AG04450 (cell line): ENCODE measurements at places on chromosomes 3 and 15.

GRCh38 chr15:64092864-64093626 lies 593 bp downstream of the CIAO2A start:
- DNase-seq: no peak

DNA sequence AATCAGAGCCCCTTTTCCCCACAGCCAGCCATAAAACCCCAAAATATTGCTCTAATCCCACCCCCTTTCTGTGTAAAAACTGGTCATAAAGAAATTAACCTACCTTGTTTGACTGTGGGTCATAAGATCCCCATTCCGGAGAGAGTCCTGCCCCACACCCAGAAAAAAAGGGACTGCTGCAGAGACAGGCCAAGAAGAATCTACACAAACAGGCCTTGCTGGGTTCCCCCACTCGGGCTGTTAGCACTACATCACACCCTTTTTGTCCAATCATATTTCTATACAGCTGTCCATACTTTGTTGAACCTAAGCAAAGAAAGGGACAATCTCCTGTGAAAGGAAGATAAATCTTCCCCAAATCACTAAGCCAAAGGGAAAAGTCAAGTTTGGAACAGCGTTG lies 84.4 kb upstream of the MFGE8 start:
- DNase-seq: no peak

GRCh38 chr3:149501524-149501923 lies 27.0 kb downstream of the TM4SF4 start:
- peak; percentile 46 for DNase-seq

DNA sequence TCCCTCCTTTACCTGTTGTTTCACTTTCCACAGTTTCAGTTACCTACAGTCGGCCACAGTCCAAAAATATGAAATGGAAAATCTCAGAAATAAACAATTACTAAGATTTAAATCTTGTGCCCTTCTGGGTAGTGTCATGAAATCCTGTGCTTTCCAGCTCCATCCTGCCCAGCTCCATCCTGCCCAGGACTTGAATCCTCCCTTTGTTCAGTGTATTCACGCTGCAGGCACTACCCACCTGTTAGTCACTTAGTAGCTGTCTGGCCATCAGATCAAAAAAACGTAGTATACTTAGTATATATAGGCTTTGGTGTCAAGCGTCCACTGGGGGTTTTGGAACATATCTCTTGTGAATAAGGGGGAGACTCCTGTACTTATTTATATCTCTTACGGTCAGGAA lies 329.0 kb upstream of the SEMA6D start:
- no peak for DNase-seq

DNA sequence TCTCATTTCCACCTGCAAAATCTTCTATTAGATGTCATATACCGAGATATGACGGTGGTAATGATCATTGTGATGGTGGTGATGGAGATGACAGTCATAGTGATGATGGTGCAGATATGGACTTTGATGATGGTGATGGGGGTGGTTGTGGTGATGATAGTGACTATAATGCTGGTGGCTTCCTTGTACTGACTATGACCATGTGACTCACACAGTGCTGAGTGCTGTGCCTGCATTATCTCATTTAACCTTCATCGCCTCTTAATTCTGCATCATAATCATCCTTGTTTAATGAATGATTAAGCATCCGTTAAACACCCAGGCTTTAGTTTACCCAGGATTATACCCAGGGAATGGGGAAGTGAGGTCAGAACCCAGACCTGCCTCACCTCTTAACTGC lies 331.7 kb downstream of the FEZF2 start:
- DNase-seq: no peak

DNA sequence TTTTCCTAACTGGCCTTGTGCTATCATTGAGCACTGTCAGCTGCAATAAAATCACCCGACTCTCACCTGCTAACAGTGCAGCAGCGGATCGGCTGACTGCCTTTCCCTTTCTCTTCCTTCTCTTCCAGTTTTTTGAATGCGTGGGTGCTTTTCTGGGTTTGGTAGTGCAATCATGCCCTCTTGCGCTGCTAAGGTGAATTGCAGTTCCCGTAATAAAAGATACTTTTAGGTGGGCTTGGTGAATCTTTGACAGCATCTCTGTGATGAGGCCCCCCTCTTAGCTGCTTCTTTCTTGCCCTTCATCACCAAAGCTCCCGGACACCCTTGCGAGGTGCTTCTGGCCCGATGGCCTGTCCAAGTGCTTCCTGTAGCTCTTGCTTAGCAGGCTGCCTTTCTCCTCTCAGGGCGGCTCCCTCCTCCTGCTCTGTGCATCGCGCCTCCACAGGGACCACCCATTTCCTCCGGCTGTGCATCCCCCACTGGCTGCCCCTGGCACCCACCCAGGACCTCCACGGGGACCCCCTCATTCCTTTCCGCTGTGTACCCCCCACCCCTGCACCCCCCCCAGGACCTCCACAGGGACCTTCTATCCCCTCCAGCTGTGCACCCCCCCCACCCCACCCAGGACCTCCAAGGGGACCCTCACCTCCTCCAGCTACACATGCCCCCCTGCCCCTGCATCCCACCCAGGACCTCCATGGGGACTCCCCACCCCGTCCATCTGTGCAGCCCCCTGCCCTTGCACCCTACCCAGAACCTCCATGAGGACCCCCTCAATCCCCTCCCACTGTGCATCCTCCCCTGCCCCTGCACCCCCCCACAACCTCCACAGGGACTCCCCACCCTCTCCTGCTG lies 50.8 kb upstream of the RPL32 start:
- peak; percentile 32 for DNase-seq

GRCh38 chr3:188256758-188257157 lies 102.8 kb downstream of the LPP start:
- no peak for DNase-seq

DNA sequence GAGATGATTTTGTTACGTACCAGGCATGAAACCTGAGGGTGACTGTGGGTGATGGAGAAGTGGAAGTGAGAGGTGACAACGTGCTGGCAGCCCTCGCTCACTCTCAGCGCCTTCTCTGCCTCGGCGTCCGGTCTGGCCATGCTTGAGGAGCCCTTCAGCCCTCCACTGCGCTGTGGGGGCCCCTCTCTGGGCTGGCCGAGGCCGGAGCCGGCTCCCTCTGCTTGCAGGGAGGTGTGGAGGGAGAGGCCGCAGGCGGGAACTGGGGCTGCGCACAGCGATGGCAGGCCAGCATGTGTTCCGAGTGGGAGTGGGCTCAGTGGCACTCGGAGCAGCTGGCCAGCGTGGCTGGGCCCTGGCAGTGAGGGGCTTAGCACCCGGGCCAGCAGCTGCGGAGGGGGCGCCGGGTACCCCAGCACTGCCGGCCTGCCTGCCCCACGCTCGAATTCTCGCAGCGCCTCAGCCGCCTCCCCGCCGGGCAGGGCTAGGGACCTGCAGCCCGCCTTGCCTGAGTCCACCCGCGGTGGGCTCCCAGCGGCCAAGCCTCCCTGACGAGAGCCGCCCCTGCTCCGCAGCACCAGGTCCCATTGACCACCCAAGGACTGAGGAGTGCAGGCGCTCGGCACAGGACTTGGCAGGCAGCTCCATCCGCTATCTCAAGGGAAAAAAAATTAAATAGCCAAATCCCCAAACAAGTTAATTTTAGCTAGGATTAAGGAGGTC lies 29.7 kb upstream of the MYRIP start:
- DNase-seq: no peak

DNA sequence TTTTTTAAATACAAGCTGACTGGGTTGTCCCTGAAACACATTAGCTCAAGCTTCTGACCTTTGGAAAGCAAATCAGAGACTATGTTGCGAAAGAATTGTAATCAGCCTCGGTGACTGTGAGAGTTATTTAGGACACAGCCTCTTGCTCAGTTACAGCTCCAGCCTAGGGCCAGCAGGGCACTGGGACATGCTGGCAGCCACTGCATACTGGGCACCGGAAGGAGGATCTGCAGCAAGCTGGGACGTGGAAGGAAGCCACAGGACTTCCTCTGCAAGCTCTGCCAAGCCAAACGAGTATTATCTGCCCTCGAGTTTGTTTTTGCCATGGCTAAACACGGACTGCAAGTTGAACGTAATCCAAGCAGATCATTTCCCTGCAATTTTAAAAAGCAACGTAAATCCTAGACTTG lies 24.4 kb upstream of the COPG1 start:
- no peak for DNase-seq

DNA sequence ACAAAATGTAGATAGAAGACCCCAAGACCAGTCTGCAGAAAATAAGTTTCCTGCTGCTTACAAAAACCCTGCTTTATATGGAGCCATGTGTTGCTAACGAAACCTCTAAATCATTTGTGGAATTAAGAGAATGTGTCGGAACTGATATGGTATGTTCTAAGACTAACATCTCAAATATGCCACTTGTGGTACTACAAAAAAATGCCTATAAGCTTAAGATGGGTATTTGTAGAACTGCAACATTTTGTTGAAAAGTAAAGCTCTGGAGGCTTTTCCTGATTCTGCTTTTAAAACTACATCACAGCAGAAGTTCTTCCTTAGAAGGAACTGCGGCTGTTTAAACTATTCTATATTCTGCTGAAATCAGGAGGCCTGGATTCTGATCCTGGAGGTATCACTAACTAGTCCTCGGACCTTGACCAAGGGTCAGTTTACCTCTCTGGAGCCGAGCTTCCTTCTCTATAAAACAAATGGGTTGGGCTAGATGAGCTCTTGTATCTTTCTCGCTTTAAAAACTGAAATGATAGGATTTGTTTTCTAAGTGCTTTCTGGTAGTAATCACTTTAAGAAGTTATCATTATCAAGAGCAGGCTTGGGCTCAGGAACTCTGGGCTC lies 74.9 kb downstream of the RAD18 start:
- peak; percentile 66 for DNase-seq

DNA sequence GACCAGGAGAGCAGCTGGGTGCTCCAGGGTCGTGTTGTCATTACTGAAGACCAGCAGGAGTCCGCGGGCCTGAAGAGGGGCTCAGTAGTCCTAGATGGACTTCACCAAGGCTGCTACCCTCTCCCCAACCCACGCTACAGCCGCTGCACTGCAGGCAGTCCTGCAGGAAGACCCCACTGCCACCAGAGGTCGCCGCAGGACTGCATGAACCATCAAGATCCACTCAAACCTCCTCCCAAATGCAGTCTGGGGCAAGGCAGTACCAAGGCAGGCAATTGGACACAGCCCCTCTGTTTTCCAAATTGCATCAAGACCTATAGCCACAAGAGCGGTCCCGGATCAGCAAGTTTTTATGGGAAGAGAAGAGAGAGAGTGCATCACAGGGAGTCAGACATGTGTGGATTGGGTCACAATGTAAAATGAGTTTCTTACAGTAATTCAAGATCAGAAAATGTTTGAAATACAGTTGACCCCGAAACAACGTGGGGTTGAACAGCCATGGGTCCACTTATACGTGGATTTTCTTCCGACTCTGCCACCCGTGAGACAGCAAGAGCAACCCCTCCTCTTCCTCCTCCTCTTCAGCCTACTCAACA lies 46.7 kb downstream of the DZIP1L start:
- peak; percentile 68 for DNase-seq

DNA sequence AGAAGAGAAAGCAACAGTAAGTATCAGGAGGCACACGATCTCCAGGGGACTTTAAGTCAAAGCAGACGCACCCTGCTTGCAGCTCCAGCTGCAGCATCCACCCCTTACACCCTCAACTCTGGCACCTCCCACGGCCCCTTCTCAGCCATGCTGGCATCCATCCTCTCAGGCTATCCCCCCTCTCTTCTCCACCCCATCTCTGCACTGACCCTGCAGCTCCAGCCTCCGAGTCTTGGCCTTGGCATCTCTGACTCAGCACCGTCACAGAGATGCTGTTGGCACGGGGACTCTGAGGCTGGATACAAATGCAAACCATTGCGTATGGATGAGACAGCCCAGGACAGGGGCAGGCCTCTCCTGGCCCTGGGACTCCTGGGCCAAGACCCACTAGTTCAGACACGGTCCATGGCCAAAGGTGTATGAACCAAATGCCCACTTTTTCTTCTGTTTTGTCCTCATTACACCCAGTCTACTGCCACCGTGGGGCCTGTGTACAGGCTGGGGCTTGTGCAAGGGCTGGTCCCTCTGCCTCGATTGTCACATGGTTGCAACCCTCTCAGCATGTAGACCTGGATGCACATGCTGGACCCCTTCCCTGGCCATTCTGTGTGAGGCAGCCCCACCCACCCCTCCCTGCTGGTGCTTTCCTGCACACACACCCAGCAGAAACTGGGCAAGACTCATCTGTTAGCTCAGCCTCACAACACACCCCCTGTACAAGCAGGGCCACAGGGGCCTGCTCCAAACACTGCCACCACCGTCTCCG lies 18.7 kb upstream of the ZXDC start:
- no peak for DNase-seq

DNA sequence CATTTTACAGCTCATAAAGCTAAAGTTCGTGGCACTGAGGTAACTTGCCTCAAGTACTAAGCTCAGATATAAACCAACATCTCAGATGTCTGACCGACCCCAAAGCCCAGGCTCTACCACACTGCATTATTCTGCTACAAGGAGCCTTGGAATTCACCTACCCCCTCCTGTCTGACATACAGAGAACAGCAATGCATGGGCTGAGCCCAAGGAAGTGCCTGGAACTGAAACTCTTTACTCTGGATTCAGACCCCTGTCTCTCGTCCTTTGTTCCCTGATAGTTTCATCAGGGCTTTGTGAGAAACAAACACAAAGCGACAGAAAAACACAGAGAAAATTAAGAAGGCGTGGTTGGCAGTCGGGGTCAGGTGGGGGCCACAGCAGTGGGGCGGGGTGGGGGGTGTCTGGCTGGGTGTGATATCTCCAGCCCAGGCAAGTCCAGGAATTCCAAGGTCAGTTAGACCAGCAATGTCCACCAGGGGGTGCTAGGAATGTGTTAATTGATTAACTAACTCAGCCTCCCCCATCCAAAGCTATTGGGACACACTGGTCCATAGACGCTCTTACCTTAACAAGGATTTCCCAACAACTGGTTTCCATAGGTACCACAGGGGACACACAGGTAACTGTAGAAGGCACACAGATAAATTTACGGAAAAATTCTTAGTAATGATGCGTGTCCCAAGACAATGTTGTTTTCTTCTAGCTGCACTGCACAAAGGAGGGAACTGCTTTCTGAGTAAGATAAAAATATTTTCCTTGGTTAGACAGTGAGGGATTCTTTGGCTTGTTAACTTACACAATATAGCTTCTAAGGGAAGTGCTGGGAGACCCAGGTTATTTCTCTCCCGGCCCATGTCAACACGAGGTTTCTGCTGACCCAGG lies 18.8 kb upstream of the SSUH2 start:
- DNase-seq: peak; percentile 23

GRCh38 chr3:147427746-147428145 lies 18.6 kb downstream of the ZIC1 start:
- DNase-seq: no peak
